ENCODE measurements at places on chromosomes 12 and 14. TPM values are rescaled to one million over a fixed set of nuclear protein-coding genes. Genes with fewer than 3 reads are reported as not detected.

GRCh38 chr14:60189923-60190840 lies 25.0 kb upstream of the DHRS7 start:
- DNase-seq, result no peak

DNA sequence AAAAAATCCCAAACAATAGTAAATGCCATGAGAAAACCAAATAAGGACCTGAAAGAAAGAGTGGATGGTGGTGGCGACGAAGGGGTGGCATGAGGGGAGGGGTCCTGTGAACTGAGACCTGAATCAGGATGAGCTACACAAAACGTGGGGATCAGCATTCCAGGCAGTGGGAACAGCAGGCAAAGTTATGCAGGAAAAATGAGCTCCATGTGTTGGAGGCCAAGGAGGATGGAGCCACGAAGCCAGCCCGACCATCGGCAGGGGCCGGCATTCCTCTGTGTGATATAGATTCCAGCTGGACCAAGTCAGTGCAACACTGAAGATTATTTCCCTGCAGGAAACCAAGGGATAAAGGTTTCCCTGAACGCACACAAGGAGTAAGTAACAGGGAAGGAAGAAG lies 7.1 kb downstream of the ADGRD1 start:
- no peak for DNase-seq

- no peak for DNase-seq
Measured at GRCh38 chr12:50415899-50416479, 15.3 kb downstream of the LARP4 start.

GRCh38 chr14:71416392-71416791 lies 509.1 kb downstream of the PCNX1 start:
- DNase-seq, result no peak

- no peak for DNase-seq
Measured at GRCh38 chr12:65607401-65607841, 216.9 kb upstream of the HMGA2 start.

- no peak for DNase-seq
Measured at GRCh38 chr14:102363182-102363943, 622 bp downstream of the TECPR2 start.

DNA sequence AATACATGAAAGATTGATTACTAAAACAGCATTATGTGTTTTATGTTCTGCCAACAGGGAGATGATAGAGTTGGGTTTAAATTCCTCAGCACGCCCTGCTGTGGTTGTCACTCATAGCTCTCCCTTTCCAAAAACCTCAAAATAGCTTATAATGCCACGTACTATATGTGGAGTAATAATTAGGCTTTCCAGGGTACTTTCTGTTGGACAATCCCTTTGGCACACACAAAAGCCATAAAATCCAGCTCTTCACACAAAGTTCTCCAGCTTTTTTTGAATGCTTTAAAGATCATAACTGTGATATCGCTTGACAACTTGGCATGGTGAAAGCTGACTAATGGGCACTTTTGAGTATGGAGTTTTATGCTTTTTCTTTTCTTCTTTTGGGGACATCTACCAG lies 145.3 kb upstream of the DCN start:
- DNase-seq, result no peak

GRCh38 chr12:95179011-95179410 lies 38.3 kb downstream of the FGD6 start:
- DNase-seq, result no peak

DNA sequence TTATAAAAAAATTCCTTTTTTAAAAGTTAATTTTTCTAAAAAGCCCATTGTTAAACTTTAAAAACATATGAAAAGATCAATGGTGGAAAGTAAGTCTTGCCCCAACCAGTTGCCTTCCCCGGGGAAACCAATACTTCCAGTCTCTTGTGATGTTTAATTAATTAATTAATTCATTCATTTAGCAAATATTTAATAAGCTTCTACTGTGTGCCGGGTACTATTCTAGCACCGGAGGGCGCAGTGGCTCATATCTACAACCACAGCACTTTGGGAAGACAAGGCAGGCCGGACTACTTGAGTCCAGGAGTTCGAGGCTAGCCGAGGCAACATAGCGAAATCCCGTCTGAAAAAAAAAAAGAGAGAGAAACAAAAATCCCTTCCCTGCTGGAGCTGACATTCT lies 87.4 kb downstream of the HECTD4 start:
- DNase-seq, result peak; percentile 37

GRCh38 chr12:80187660-80188090 lies 88.3 kb downstream of the OTOGL start:
- DNase-seq, result no peak

GRCh38 chr12:53172352-53172751 lies 8.2 kb upstream of the ZNF740 start:
- DNase-seq, result no peak

GRCh38 chr12:124025661-124026060 lies 52.6 kb downstream of the ZNF664 start:
- no peak for DNase-seq

GRCh38 chr14:105368910-105369652 lies 29.3 kb upstream of the TEX22 start:
- no peak for DNase-seq

- DNase-seq, result peak; percentile 86
Measured at GRCh38 chr14:68807148-68807600, 14.3 kb upstream of the ZFP36L1 start.

- DNase-seq, result peak; percentile 48
Measured at GRCh38 chr12:14563046-14563445, 4.6 kb downstream of the PLBD1 start.

GRCh38 chr12:12440784-12441428 lies 84.0 kb downstream of the BORCS5 start:
- DNase-seq, result no peak

DNA sequence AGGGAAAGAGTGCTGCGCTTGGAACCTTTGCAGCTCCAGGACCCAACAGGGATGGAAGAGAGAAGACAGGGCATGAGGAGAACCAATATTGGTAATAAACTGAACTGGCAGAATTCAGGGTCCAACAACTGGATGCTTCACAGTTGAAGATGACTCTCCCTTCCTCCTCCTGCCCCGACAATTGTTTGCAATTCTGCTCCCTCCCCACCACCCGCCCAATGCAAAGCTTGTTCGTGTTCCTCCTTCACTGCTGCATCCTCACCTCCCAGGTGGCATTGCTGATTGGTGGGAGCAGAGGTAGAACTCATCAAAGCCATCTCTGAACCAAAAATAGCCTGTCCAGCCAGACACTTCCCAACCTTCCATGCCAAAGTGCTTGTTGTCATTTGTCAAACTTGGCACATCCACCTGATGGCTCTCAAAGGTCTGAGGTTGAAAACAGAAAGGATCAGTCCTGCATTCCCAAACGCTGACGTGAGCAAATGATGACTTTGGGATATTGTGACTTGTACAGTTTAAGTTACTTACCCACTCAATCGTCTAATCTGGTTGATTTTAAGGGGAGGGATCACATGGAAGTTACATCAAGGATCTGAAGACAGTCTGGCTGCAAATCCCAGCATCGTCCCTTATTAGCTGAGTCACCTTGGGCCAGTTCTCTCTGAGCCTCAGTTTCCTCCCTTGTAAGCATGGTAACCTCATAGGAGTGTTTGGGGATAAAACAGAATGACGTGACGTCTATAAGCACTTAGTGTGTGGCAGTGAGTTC lies 242.6 kb upstream of the CRY1 start:
- DNase-seq, result no peak

DNA sequence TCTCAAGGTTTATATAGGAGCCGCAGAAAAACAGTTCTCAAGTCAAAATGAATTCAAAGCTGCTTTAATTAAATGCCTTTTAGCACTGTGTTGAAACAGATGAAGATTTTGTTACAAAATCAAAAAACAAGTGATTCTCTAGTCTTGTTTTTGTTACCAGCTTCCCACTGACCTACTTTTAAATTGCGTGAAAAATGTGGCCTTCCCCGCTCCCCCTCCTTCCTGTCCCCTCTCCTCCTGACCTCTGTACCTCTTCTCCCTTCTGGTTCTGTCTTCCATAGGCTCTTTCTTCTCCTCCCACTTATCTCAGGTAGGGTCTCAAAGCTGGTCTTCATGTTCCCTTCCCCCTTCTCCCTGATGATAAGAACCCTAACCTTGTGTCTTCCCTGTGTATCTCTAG lies 90.0 kb upstream of the MDM1 start:
- DNase-seq, result no peak

- DNase-seq, result no peak
Measured at GRCh38 chr12:106249411-106250135, 1.8 kb upstream of the CKAP4 start.

GRCh38 chr12:66142826-66143225 lies 12.3 kb upstream of the LLPH start:
- DNase-seq, result no peak

DNA sequence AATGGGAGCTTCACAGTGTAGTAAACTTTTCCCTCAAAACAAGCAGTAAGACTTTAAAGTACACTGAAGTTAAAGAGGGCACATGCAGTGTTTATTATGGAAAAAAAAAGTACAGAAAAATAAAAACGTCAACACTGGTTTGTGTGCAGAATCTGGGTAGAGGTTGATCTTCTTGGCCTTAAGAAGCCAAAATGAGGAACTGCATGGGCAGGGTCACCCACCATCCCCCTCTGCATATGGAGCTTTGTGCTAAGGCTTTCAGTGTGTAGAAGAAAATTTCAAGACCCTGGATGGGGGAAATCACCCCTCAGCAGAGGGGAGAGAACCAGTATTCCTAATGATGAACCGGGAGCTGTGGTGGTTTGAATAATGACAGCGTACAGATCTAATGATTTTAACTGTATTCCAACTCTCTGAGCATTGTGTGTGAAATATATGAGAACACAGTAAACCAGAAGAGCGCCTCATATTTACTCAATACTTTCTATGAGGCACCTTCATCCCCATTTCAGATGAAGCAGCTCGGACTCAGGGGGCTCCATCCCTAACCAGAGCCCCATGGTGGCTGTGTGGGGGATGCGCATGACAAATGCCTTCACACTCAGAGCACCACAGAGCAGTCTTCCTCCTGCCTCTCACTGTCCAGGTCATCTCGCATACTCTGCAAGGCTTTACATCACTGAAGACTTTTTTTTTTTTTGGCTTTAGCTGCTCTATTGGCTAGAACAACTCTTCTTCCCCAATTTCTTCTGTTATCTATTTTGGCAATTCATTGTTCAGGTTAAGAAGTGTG lies 33.4 kb downstream of the ACADS start:
- no peak for DNase-seq

GRCh38 chr12:108995370-108995992 lies 25.4 kb downstream of the SVOP start:
- DNase-seq, result no peak

GRCh38 chr14:101630056-101630965 lies 69.0 kb downstream of the DIO3 start:
- no peak for DNase-seq

Gene IRAK4
- total RNA-seq, result 17.5 TPM

Gene CLEC2B
- total RNA-seq, result 4.2 TPM

Gene TRPV4
- total RNA-seq, result 6.3 TPM

Gene OR10A7
- total RNA-seq, result not detected

Gene CABP1
- 1.0 TPM for total RNA-seq

Gene FBRSL1
- total RNA-seq, result 29.8 TPM

Gene USP44
- 21.1 TPM for total RNA-seq

Gene CIROP
- total RNA-seq, result not detected

Gene NTF3
- not detected for total RNA-seq

Gene ANP32D
- total RNA-seq, result not detected

Gene SDR9C7
- total RNA-seq, result not detected

Gene CACNA1C
- total RNA-seq, result 4.4 TPM
